ENCODE measurements at places on chromosomes 6 and 20.

DNA sequence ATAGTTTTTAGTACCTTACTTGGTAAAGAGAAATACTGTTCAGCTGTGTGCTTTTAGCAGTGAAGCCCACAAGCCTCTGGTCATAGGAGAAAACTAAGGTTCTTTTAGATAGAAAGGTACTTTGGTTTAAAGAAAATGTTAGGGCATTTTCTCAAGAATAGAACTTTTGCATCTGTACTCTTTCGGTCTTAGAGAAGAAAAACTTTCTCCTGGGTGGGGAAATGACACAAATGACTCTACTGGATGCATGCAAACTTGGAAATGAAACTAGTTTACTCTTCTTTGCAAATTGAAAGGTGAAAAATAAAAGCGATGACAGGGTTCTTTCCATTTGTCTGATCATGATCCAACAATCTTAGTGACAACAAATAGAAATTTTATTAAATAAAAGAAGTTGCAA lies 2.1 kb upstream of the TMEM217 start:
- no peak for DNase-seq

GRCh38 chr6:131372535-131372934 lies 200.5 kb upstream of the ARG1 start:
- no peak for DNase-seq

DNA sequence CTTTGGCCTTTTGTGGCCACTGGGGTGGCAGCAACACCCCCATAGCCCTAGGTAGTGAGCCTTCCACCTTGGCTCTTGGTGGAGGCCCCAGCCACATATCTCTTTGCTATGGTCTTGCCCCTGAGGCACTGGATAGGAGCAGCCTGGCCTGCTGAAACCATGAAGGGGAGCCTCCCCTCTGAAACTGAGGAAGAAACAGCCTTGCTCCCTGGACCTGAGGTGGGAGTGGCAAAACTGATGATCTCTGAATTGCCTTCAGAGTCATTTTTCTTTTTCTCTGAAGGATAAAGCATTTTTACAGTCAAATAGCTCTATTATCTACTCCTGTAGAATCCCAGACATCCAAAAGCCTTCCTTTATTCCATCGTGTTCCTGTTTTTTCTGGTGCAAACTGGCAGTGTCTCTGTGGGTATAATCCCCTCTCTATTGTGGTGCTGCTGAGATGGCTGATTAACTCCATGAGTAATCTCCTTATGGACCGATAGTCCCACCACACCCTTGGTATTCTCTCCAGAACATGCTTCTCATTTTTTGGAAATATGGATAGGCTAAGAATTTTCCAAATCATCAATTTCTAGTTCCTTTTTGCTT lies 22.0 kb upstream of the PRSS35 start:
- no peak for DNase-seq

DNA sequence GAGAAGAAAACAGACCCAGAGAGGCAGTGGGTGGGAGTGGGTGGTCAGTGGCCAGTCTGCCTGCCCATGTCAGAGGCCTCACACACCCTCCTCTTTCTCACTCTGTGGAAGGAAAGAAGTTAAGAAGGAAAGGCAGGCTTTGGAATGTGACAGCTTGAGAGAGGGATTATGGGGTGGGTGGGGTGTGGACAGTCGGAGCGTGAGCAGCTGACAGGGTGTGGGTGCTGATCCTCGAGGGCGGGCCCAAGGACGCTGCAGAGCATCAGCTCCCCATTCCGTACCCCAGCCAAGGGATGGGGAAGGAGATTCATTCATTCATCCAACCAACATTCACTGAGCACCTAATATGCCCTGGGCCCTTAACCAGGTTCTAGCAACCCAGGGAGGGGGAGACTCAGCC lies 4.8 kb downstream of the TGM6 start:
- no peak for DNase-seq

- no peak for DNase-seq
These were observed 1.1 kb upstream of the ZBTB46 start for GRCh38 chr20:63831993-63832686.

- no peak for DNase-seq
These were observed 50.3 kb upstream of the BTBD3 start for GRCh38 chr20:11867291-11867919.

GRCh38 chr20:63525185-63525584 lies 4.6 kb downstream of the PPDPF start:
- DNase-seq, result no peak

All from COLO829 (cell line).